ENCODE measurements at places on chromosomes 4 and X.

- peak; percentile 1 for DNase-seq
Measured at GRCh38 chr4:27176400-27176799, 315.8 kb downstream of the STIM2 start.

DNA sequence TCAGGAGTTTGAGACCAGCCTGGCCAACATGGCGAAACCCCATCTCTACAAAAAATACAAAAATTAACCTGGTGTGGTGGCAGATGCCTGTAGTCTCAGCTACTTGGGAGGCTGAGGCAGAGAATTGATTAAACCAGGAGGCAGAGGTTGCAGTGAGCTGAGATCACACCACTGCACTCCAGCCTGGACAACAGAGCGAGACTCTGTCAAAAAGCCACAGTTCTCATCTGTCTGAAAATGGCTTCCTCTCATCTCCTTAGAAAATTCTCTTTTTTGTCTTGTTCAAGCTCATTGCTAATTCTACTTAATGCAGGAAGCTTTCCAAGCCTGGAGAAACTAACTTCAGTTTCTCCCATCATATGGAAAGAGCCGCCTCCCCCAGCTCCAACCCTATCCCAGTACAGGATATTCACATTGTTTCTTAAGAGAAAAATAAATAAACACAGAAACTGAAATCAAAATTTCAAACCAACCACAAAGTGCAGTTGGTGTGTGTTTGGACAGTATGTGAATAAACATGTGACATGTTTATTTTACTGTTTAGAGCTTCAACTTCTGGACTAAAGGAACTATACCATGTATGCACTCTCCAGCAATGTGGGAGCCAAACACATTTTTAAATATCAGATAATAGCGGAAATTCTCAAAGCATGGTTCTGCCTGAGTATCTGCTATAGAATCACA, 55.0 kb upstream of the GAB1 start:
- no peak for DNase-seq

DNA sequence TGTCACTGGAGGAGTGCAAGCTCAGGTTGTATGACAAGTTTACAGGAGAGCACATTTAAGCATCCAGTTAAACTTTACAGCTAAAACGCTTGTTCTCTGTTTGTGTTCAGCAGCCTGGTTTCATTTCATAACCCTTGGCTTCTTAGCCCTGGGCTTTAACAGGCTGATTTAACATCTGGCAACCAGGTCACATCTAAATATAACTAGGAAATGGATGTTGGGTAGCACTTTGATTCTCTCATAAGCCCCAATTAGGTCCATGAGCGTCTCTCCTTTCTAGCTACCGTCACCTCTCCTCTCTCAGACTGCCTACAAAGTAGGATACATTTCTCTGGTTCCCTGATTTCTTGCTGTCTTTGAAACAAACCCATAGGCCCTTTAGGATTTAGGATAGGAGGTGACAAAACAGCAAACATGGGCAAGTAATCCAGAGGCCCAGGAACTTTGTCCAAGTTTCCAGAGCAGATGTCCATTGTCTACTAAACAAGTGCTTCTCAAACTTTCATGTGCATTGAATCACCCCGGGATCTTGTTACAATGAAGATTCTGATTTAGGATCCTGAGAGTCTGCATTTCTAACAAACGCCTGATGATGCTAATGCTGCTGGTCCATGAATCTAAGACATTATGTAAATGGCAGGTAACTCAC, 22.5 kb downstream of the OTUD6A start:
- no peak for DNase-seq

- no peak for DNase-seq
Measured at GRCh38 chr4:140047017-140047640, 106.9 kb downstream of the MAML3 start.

GRCh38 chr4:113146876-113147358, 97.5 kb downstream of the ANK2 start:
- no peak for DNase-seq

- no peak for DNase-seq
Measured at GRCh38 chr4:11585506-11585905, 156.8 kb upstream of the HS3ST1 start.

DNA sequence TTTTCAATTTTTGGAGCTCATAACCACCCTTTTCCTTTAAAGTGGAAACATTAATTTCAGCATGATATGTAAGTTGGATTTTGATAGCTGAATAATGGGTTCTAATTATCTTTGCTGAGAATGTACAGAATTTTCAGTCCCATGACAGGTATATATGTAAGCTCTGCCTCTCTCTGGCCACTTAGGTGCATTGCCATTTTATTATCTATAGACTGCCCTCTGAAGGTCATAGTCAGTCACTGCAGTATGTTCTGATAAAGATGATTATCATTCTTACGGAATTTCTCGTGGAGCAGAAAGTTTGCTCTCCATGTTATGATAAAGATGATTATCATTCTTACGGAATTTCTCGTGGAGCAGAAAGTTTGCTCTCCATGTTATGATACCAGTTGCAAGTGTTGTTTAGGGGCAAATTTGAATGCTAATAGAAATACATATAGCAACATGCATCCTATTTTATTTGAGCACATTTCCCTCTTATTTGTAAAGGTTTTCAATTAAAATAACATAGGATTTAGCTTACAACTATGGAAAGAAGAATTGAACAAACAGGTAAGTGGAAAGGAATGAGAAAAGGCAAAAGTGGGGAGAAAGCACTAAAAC, 10.4 kb downstream of the AFP start:
- peak; percentile 46 for DNase-seq

DNA sequence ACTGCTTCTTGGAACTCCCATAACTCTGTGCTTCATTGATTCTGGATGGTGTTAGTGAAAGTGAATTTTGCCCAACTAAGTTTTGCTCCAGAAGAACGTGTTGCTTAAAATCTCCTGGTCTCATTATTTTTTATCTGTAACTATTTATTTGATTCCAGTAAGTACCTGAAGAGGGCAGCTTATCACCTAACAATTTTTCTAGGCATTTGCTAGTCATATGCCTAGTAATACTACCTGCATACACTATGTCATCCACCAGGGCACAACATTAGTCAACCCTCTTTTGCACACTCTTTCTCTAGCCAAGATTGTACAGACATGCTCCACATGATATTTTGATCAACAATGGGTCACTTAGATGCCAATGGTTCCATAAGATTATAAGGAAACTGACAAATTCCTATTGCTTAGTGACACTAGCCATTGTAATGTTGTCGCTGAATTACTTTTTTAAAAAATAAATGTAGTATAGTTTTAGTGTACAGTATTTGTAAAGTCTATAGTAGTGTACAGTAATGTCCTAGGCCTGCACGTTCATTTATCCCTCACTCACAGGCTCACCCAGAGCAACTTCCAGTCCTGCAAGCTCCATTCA, 499.9 kb upstream of the AADAT start:
- DNase-seq: peak; percentile 41

- DNase-seq: no peak
Measured at GRCh38 chr4:42643685-42644084, 13.2 kb downstream of the ATP8A1 start.

DNA sequence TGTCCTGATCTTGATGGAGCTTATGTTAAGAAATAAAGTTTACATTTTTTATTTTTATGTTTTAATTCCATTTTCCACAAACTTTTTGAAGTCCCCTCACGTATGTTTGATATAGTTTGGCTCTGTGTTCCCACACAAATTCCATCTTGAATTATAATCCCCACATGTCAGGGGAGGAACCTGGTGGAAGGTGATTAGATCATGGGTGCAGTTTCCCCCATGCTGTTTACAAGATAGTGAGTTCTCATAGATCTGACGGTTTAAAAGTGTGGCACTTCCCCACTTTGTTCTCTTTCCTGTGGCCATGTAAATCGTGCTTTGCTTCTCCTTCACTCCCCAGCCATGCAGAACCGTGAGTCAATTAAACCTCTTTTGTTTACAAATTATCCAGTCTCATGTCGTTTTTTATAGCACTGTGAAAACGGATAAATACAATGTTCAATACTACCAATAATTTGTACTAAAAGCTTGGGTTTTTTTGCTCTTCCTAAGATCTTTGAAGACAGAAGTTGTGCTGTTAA, 89.8 kb downstream of the PAPSS1 start:
- DNase-seq: no peak

DNA sequence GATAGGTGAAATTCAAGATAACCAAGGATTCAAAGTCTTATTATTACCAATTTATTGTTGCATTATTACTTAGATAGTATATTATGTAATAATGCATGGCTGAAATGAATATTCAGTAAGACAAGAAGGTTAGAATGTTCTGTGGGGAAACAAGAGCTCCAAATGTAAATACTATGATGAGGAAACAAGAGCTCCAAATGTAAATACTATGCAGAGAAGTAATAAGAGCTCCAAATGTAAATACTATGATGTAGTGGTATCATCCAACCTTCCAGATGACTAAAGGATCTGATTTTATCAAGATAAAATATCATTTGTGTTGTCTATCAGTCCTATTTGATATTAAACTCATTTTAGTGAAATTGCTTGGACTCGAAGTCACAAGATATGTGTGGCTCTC, 82.2 kb upstream of the PCDH18 start:
- DNase-seq: no peak

DNA sequence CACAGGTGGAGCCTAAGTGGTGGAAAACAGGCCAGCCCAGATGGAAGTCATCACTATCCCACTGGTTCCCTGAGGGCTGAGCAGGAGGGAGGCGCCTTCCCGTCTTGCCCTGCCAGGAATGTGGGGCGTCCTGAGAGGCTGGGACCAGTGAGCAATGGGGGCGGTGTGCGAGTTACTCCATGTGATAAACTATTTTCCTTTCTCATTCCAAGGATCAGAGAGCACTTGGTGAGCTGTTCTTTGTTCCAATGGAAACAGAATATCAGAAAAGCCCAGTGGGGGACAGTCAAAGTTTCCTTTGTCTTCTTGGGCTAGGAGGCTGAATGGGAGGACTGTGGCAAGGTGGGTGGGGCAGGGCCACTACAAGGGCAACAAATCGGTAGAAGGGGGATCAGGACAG, 86.2 kb downstream of the NHSL2 start:
- no peak for DNase-seq

DNA sequence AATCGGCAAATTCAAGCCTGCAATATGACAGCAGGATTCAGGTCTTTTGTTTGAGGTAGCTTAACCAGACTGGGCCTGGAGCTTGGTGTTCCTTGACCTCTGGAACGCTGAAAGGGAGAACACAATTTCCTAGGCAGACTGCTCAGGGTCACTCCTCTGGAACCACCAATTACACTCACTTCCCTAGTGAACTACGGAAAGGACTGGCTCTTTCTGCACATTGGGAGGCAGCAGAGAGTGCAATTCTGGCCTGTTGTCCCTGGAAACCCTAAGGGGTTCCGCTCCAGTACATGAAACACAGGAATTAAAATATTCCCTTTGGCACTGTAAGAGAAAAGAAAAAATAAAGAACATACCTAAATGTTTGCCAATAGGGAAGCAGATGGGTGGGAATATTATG, 58.6 kb downstream of the GPC3 start:
- DNase-seq: no peak

GRCh38 chr4:83335701-83336100, 1.1 kb upstream of the HPSE start:
- DNase-seq: no peak

GRCh38 chr4:39004758-39005157, 27.5 kb downstream of the TMEM156 start:
- no peak for DNase-seq

DNA sequence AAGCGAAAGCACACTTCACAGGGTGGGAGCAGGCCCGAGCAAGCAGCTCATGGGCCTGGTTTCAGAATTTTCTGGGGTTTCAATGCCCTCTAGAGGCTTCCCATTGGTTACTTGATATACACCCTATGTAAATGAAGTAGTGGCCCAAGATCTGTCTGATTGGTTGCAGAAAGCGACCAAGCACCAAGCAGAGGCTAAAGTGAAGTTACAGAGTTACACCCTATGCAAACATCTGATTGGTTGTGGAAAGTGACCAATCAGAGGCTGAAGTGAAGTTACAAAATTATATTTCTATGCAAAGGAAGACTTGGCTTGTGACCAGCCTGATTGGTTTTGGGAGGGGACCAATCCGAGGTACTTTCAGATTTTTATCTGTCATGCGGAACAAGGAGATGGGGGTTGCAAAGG, 8.2 kb downstream of the FHIP1A start:
- no peak for DNase-seq

GRCh38 chr4:113708250-113708649, 53.3 kb downstream of the CAMK2D start:
- DNase-seq: no peak

DNA sequence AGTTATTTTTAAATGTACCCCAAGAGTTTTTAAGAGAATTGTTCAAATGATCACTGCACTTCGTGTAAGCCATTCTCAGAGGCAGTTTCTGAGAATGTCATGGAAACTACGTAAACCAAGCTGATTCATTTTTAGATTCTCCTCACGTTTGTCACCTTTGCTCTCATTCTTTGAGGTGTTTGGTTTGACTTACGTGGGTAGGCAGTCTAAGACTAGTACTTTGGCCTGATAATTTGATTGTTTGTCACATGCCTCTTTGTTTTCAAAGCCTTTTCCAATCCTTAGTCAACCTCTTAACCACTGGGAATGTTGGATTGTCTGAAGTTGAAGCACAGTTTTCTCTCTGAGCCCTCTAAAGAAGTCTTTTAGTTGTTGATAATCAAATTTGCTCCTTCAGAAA, 10.5 kb downstream of the SEPTIN11 start:
- DNase-seq: no peak

DNA sequence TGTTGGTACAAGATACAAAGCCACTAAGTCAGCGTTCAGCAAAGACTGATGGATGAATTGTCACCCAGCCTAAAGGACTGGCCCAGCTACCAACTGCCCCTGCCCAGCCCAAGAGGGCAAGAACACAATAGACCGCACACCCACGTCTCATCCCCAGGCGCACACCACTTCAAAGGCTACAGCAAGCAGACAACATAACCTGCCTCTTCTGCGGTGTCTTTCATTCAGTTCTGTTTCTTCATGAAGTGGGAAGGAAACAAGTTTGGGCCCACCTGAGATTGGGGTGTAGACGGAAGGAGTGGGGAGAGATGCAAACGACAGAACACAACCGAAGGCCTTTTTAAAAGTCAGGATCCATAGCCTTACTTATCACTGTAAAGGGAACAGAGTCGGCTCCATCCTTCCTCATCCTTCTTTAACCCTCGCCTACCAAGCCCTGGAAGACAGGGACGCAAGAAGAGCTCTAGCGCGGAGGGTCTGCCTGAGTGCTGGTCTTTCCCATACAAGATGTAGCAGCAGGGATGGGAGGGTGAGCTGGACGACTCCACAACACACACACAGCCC, 691 bp downstream of the SCARB2 start:
- DNase-seq: peak; percentile 46
